CD4-positive, alpha-beta T cell treated with Interleukin-6 at 100 ng/mL for 8 hours (primary cell): ENCODE measurements at places on chromosomes 2 and 18.
A peak's percentile ranks its signal among the peaks of the same experiment; 100 is the strongest.

DNA sequence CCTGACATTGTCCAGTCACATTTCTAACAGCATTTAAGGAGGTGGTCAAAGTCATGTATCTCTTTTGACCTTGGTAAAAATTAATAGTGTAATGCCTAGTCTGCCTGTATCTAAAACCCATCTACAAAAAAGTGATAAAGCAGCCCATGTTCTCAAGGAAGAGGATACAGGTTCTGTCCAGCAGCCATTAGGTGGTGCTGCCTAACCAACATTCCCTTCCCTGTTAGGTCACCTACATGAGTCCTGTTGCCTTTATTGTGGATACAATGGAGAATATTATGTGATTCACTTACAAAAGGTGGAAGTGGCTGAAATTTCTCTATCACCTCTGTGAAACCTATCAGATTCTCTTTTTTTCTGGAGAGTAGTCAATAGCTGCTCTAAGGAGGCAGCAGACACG, 52.5 kb downstream of the AQP4 start:
- no peak for DNase-seq

GRCh38 chr2:69183659-69184058, 170.7 kb downstream of the ANTXR1 start:
- no peak for DNase-seq

GRCh38 chr2:64448041-64448426, 5.9 kb upstream of the LGALSL start:
- no peak for DNase-seq

DNA sequence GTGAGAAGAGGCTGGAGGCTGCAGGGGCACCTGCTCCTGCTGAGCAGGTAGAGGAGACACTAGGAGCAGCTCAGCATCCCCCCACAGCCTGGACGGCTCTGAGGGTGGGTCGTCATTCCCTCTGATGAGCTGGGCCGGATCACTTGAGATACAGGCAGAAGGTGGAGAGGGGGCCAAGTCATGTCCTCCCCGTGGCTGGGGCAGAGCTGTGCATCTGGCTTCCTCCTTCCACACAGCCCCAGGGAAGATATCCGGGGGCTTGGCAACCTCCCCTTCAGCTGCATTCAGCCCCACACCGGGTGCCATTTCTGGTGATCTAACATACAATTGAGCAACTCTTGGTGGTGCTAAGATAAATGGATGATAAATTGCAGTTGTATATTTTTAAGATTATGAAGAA, 236.9 kb downstream of the LDLRAD4 start:
- no peak for DNase-seq

DNA sequence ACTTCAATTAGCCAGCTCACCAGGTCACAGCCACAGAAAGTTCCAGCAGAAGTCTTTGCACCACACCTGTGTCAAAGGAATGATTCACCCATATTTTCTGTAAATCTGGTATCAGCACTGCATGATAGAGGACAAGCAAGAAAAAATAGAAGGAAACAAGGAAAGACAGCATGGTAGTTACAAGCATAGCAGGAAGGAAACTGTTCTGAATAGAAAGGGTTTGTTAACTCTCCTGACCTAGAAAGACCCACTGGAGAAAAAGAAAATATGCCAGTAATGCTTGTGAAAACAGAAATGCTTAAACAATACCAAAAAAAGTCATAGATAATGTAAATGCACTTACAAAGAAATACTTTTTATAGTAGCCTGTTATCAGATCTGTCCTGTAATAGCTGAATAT, 40.8 kb downstream of the SCRN3 start:
- DNase-seq = no peak

DNA sequence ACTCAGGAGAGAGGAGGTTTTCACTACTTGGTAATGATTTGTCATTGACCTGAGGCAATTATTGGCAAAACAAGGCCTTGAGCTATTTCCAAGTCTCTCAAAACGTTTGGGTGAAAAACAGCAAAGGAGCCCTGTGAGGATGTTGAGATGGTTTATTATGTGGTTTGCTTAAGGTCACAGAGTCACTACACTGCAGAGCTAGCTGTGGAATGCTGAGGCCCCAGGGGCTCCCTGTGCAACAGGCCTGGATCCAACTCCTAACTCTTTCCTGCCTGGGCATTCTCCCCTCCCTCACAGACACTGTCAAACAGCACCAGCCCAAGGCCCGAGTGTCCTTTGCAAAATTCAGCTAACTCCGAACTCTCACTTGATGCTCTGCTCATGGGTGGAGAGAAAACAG, 754.6 kb upstream of the SOX11 start:
- DNase-seq = no peak

GRCh38 chr2:170229125-170229524, 51.2 kb downstream of the MYO3B start:
- DNase-seq = no peak

DNA sequence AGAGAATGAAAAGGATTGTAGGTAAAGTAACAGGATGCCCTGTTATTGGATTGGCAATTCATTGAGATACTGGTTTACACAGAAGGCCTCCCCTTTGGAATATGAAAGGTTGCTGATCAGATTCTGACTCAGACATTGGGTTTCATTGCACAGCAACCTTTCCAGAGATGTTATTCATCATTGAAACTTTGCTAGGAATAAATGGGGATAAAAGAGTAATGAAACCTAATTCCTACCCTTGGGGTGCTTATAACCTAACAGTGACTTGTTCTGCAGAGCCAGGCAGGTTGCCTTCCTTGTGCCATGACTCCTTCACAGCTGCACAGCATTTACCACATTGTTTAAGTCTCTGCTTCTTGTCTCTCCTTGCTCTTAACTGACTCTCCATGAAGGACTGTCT, 5.0 kb downstream of the NAB1 start:
- no peak for DNase-seq

- DNase-seq = no peak
These were observed 41.1 kb upstream of the NAB1 start for GRCh38 chr2:190607657-190608357.

DNA sequence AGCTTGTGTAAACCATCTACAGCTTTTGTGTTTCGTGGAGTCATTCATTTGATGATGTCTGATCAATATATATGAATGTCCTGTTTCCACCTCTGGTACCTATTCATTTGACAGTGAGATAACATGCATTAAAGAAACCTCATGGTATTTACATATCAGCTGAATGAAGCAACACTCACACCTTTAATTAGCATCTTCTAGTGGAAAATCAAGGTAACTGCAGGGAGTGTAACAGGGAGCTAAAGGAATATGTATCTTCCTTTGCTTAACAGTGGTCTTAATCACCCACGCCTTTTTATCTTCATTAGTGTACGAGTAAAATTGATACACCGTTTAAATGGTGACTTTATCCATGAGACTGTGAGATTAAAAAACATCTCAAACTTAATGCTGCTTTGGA, 15.6 kb downstream of the SLC39A10 start:
- DNase-seq = no peak

DNA sequence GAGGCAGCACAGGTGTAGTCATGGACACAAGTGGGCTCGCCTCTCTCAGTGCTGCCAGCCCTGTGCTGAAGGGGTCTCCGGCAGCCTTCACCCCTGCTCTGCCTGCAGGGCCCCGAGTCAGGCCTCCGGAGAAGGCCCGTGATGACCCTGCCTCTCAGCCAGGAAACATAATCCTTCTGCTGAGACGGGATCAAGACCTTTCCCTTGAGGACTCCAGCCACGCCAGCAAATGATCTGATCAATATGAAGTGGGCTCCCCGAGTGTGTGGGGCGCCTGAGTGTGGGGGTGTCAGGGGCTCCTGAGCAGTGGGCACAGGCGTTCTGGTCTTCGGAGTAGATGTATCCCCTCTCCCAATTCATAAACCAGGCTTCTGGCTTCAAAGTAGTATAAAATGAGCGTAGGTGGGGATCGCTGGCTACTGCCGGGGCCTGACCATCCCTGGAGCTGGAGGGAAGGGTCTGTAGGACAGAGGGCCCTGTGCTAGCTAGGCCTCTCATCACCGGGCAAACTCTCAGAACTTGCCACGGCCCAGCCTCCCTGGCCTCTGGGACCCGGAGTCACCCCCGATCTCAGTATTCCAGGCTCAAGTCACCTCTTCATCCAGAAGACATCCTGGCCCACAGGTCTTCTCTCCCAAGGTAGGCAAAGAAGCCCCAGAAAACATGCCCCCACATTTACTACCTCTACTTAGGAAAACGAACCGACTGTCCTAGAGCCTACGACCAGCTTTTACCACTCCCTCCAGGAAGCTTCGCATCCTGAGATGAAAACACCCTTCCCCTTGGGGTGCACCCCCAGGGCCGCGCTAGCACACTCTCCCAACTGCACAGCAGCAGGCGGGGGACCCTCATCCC, 33.6 kb downstream of the CRACDL start:
- no peak for DNase-seq

GRCh38 chr2:232309592-232309991, 69.0 kb upstream of the ALPP start:
- peak; percentile 38 for DNase-seq

DNA sequence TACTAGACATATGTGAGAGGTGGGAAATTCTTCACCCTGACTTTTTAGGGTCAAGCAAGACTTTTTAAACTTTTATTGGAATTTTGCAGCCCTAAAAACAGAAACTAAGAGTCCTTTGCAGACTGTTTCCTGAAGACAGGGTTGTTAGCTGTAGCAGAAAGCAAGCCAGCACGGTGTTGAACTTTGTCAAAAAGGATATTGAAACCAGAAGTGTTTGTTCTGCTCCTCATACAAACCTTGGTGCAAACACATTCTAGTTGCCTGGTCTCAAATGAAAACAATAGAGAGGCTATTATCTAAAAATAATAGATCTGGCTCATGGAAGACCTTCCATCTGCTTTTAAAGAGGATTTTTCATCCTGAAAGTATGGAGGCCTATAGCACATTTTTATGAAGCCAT, 65.8 kb upstream of the IGFBP5 start:
- DNase-seq = no peak

GRCh38 chr2:144546933-144547332, 27.0 kb upstream of the ZEB2 start:
- DNase-seq = no peak

GRCh38 chr2:172674034-172674967, 61.3 kb upstream of the RAPGEF4 start:
- DNase-seq = peak; percentile 11

DNA sequence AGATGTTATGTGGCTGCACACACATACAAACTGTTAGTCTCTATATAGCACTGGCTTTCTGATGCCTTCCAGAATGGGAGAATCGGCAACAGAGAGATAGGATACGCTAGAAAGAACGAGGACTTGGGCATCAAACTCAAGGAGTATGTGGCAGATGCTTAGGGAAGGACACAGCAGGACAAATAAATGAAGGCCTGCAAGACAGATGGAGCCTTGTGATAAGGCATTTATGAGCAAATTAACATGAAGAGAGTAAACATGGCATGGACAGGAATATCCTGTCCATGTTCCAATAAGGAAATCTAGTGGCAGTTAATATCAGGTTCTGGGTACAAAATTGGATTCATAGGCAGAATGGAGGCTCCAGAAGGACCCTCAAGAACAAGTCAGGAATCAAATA, 136.9 kb downstream of the SLC4A10 start:
- DNase-seq = no peak

DNA sequence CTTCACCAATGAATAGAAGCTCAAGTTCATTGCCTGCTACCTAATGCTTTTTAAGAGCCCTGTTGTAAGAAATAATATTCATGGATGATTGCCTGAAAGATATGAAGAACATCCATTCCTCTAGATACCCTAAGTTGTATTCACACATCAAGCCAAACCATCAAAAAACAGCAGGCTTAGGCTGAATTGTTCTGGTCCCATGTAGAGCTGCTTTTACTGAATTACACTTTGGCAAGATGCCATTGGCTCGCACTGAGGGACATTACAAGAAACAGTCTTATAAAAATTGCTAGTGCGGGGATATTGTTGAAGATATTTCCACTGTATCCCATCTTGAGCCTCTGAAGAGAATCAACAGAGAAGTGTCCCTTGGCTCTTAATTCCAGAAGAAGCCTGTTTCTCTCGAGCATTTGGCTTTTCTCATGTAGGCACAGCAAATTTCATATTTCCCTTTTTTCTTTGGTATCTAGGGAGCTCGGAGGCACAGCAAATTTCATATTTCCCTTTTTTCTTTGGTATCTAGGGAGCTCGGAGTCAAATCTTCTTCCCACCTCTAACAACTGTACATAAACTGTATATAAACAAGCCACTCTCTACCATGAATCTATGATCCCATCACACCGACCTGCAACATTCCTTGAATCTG, 107.5 kb downstream of the COLEC12 start:
- no peak for DNase-seq

DNA sequence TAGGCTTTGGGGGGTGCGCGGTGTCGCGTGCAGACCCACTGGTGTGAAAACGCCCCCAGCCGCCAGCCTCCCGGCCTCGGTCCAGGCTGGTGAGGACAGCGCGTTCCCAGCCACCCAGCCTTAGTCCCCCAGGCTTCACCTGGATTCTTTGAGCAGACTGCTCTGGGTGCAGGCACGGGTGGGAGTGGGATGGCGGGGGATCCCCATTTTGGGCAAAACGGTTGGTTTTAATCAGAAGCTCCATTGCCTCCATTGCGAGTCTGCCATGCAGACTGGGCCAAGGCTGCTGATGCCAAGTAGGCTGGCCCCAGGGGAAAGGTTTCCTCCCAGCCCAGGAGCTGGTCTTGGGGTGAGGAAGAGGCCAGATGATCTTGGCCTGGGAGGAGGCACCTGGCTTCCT, 445 bp downstream of the MLPH start:
- no peak for DNase-seq

GRCh38 chr2:200322607-200323006, 16.1 kb downstream of the SPATS2L start:
- no peak for DNase-seq

DNA sequence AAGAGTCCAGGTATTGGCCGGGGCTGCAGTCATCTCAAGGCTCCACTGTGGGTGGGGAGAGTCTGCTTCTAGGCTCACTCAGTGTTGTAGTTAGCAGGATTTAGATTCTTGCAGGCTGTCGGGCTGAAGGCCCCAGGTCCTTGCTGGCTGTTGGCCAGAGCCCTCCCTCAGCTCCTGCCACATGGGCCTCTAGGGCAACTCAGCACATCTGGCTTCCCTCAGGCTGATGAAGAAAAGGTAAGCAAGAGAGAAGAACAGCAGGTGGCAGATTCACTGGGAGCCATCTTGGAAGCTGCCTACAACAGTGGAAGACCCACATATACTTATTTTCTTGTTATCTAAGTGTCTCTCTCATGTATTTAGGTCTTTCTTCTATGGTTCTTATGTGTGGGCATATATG, 4.3 kb downstream of the MRPS9 start:
- DNase-seq = no peak

GRCh38 chr2:61713457-61713856, 140.4 kb downstream of the FAM161A start:
- no peak for DNase-seq

- peak; percentile 14 for DNase-seq
These were observed 61.2 kb upstream of the MRPS9 start for GRCh38 chr2:104976603-104977120.

- no peak for DNase-seq
These were observed 642.1 kb downstream of the SATB2 start for GRCh38 chr2:198815626-198816025.

GRCh38 chr18:61420218-61420885, 87.1 kb downstream of the CDH20 start:
- no peak for DNase-seq

DNA sequence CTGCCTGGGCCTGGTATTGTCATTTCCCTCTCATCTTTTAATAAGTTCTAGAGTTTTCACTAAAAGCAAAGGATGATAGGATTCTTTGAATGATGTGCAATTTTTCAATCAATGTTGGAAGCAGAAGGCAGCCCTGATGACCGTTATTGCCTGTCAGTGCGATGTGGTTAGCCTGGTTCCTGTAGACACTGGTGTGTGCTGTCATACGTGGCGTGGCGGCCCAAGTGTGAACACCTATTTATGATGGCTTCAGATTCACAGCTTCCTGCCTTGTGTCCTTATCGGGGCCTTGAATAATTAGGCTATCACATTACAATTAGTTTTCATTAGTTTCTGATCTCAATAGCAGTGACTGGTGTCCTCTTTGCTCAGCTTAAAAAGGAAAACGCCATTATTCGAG, 218.5 kb downstream of the TPGS2 start:
- DNase-seq = no peak
